ENCODE measurements at places on chromosomes 3 and 15.

DNA sequence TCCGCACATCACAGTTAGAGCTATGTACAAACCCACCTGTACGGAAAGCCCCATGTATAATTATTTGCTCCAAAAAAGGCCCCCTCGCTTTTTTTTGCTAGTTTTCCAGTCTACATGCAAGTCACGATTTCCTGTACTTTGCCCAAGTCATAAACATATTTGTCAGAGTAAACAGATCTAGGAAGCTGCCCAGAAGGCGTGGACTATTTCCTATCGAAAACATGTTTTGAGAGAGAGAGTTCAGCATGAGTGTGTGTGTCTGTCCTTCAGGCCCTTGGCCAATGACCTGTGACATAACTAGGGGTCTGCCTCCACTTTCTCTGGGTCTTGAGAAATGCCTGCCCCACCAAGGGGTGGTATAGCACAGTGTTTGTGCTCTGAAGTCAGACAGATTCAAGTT lies 72.7 kb upstream of the HACD2 start:
- no peak for DNase-seq

GRCh38 chr3:169539856-169540255 lies 123.7 kb downstream of the MECOM start:
- DNase-seq, result no peak

DNA sequence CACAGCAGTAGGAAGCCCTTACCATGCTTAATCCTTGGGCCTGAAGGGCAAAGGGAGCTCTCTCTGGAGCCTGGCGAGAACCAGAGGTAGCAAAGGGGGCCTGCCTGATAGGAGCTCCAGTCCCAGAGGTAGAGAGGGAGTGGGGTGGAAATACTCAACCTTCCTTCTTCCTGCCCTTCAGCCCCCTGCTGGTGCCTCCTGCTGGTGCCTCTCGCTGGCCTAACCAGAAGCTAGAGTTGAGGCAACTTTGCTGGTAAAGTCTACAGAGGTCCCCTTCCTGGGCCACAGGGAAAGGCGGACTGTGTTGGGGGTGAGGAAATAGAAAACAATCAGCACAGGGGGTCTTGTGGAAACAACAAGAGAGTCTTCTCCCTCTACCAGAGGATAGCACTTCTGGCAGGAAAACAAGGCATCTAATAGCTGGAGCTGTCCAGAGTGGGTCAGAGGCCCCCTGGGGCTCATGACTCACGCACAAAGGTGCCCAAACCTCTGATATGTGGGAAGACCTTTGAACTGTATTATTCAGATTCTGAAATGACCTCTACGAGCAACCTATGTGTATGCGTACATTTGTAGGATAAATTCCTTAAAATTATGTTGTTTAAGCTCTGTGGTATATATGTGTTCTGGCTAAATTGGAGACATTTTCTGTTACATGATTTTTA lies 133.9 kb downstream of the LRRC28 start:
- no peak for DNase-seq

DNA sequence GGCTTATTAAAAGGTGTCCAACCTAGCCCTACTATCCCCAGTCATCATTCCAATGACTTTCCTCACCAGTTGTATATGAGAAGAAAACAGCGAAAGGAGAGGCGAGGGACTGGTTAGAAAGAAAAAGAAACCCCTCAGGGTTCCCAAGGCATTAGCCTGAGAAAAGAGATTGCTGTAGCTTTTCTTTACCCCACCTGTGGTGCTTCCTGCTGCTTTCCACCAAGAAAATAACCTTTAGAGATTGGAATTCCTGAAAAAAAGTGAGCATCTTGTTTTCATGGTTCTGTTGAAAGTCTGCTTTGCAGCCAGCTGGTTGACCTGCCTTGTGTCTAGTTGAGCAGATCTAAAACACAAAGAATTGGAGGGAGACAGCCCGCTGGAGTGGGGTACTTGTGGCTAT lies 196.4 kb downstream of the CADPS start:
- no peak for DNase-seq

- no peak for DNase-seq
Observed at GRCh38 chr3:64341296-64341695, 116.0 kb upstream of the PRICKLE2 start.

GRCh38 chr3:126493739-126494138 lies 18.0 kb upstream of the ZXDC start:
- DNase-seq, result no peak

DNA sequence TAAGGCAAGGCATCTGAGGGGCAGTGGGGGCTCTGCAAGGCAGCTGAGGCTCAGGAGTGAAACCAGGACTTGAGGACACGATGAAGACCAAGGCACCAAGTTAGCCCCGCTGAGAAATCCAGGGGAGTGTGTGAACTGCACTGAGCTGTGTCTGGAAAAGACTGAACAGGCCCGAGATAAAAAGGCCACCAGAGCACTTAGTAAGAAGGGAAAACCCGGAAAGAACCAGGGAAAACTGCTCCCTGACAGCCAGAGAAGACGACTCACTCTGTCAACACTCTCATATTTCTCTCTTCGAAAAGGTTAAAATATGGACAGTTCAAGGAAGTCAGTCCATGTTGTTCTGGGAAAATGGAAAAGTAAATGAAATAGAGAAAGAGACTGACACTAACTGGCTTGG lies 109.0 kb downstream of the SEC22A start:
- no peak for DNase-seq

DNA sequence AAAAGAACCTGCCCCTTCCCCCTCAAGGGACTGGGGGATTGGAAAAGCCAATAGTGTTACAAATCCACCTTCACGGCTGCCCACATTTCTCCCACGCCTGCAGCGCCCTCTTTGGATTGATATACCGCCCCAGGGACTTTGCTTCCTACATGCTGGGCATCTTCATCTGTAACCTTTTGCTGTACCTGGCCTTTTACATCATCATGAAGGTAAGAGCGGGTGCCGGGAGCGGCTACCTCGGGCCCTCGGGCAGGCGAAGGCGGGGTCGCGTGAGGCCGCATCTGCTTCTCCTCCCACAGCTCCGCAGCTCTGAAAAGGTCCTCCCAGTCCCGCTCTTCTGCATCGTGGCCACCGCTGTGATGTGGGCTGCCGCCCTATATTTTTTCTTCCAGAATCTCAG lies 73.1 kb downstream of the USF3 start:
- no peak for DNase-seq

GRCh38 chr15:59063042-59063441 lies 41.9 kb upstream of the CCNB2 start:
- no peak for DNase-seq

- no peak for DNase-seq
Observed at GRCh38 chr15:88006146-88006545, 250.4 kb downstream of the NTRK3 start.

DNA sequence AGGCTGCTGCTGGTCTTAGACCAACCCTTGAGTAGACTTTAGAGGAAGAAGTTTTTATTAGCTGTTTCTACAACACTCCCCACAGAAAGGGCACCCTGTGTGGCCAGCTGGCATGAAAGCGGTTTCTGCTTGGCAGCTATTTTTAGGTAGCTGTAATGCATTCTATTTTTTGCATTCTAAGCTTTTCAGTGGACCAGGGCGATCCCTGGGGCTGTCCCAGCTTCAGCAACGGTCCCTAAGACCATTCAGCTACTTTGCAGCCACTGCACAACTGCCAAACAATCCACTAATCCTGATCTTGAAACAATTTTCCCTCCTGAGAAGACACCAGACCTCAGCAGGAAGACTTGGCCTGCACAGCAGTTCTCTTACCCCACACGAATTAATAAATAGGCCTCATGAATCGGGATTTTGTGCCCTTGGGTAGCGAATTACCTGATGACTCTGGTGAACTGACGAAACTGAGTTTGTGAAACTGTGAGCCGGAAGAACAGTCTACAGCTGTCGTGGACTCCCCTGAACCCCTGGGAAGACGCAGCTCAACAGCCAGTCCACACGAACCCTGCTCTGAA lies 14.6 kb upstream of the TFRC start:
- DNase-seq, result no peak

DNA sequence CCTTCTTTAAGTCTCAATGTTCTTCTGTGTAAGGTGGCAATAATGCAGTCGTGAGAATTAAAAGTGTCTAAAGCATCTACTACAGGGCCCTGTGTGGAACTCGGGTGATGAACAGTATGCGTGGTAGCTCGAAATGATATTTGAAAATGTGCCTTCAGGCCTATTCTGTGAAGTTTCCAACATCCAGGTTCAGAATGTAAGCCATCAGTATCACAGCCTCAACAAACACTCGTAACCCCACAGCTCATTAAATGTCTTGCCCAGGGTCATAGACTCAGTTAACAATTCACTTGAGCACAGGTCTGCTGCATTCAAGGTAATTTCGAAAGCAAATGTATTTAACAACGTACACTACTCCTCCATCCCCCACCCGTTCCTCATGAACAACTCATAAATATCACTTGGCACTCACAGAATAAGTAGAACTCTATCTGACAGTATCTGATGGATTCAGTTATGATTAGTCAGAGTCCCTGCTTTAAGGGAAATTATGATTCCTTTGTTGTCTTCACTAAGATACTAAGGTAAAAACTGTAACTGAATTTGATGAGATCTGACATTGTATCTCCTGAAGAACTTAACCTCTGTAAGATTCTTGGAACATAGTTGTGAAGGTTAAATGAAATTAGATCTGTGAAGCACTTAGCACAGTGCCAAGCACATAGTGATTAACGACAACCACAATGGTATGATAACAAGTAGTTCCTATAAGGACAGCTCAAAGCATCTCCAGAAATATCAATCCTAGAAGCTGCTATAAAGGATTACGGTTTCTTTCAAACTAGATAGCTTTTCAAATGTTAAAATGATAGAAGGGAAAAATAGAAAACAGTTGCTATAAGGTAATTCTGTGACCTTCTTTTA lies 642.3 kb downstream of the TBL1XR1 start:
- DNase-seq, result no peak

DNA sequence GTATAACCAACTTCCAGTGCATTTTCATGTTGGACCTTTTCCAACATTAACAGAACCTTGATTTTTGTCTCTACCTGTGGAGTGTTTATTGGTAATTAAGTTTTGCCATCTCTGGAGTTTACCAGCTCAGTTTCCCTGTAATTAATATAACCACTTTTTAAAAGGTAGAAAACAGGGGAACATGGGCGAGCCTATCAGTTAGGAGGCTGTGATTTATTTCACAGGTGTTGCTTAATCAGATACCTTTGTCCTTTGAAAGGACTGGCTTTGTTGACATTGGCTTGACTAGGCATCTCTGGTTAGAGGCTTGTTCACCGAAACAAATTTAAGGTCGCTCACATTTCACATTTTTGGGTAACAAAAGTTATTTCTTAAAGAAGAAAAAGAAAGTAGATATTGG lies 622 bp downstream of the NAALADL2 start:
- DNase-seq, result no peak

GRCh38 chr3:151918253-151919029 lies 45.0 kb downstream of the SUCNR1 start:
- no peak for DNase-seq

DNA sequence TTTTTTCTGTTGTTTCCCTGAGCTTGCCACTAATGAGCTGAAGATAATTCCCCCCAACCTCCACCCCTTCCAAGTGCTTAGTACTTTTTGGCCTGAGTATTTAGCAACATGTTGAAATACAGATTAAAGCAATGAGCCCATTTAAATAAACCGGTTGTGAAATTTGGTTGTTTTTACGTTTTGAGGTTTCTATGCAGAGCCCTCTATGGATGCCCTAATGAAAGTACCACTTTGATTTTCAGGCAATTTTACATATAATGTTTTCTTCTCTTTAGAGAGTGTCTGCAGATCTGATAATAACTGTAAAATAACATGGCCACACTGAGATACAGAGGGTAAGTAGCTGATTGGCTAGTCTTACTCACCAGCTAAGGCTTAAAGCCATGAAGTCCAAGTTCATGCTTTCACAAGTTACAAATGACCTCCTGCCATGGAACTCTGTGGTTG lies 139.4 kb upstream of the SLC7A14 start:
- no peak for DNase-seq

GRCh38 chr3:61928039-61928438 lies 366.7 kb downstream of the PTPRG start:
- DNase-seq, result no peak

DNA sequence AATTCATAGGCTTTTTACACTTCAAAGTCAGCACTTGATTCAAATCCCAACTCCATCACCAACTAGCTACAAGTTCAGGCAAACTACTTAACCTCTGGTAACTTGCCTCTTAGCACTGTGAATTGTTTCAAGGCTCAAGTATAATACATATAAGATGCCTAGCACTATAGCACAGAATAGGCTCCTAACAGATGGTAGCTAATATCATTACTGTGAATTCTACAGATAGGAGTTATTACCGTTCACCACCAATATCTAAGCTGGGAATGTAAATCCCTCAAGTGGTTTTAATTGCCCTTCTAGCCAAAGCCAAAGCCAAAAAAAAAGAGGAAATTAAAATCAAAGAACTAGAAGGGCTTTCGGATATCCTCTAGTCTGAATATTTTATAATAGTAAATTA lies 15.4 kb downstream of the DLG1 start:
- DNase-seq, result no peak

- no peak for DNase-seq
Observed at GRCh38 chr15:39287322-39288195, 293.3 kb upstream of the THBS1 start.
